ENCODE measurements at places on chromosomes 4 and X. TPM values are rescaled to one million over a fixed set of nuclear protein-coding genes. Genes with fewer than 3 reads are reported as not detected.

Gene TIMM8A
- 4.0 TPM for total RNA-seq

Gene DMP1
- not detected for total RNA-seq

Gene EFNB1
- total RNA-seq = 73.9 TPM

Gene AIMP1
- total RNA-seq = 21.6 TPM

Gene TEX13B
- total RNA-seq = not detected

All from endothelial cell of coronary artery (primary cell).